ENCODE measurements at places on chromosomes 1 and 21. TPM values are rescaled to one million over a fixed set of nuclear protein-coding genes. Genes with fewer than 3 reads are reported as not detected.

The ODF2L gene
- total RNA-seq = 47.6 TPM

The FAM163A gene
- 0.67 TPM for total RNA-seq

GRCh38 chr1:1629430-1630190 lies 2.4 kb upstream of the MMP23B start:
- ATAC-seq = peak; percentile 15

DNA sequence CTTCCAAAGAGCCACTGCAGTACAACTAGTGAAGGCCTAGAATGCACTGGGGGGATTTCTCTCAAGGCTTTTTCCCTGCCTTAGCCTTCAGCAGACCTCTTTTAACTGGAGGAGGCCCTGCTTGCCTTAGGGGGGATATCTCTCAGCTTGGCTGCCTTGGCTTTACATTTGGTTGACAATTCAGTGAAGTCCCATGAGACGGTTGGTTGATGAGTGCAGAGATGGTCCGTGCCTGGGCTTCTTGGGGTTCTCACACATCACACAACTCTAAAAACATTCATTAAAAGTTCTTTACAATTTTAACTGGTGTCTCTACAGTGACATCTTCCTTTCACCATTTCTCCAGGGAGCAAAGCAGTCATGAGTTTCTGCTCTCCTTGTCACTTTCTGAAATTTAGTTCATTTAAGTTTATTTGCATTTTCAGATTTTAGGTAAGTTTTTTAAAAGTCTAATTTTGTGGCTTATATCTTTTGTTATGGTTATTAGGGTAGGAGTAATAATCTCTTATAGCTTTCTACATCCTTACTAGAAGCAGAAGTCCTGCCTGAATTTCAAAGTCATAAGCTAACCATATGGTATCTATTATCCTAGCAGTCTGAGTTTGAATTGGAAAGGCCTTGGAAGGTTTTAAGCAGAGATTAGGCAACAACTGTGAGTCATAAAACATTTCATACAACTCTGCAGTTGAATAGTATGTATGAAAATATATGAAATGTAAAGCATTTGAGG lies 487.6 kb downstream of the DPYD start:
- no peak for ATAC-seq

DNA sequence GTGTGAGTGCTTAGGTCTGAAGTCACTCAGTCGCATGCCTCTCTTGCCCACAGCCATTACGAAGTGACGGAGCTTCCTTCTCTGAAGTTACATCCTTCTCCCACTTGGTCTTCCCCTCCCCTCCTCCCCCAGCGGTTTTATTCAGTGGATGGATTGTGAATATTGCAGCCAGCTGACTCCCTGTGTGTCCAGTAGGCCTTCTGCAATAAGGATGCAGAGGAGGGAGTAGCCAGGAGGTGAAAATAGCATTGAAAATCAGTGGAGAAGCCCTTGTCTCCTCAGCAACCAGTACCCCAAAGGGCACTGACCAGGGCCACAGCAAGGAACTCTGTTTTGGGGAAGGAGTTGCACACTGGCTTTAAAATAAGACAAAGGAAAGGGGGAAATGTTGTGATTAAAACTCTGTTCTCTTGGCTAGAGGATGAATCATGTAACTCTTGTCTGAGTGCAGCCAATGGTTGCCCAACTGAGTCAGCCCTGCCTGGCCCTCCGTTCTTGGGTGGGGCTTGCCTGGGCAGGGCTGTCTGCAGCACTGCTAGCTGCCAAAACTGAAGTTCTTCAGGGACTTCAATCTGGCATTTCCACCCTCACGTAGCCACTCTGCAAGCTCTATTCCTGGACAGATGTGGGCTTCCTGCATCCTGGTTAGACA lies 4.3 kb downstream of the S100A10 start:
- ATAC-seq = no peak

GRCh38 chr21:35743571-35743970 lies 316.8 kb downstream of the SETD4 start:
- ATAC-seq = no peak

The KIF21B gene
- total RNA-seq = 82.2 TPM

DNA sequence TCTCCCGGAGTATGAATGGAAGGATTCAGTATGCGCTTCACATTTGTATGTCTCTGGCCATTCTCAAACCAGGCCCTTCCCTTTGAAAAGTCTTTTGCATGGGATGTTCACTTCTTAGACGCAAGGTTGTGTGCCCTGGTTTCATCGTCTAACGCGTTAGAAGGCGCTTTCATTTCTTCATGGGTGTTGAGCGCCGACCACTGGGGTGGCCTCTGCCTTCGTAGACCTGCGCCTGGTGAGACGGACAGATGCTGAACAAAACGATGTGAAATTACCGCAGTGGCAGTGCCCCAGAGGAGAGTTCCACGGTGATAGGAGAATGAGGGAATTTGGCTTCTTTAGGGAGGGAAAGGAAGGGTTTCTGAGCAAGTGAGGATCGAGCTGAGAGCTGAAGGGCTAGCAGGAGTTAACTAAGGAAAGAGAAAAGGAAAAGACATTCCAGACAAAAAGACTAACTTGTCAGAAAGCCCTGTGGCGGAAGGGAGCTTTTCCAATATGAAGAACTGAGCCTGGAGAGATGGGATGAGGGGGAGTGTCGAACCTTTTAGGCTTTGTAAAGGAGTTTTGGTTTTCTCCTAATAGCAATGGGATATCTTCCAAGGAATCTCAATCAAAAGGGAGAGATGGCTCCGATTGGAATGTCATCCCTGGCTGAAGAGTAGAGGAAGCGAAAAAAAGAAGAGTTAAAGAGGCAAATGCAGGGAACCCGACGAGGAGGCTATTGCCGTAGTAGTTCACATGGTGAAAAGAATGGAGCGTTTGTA lies 951 bp downstream of the GGPS1 start:
- peak; percentile 4 for ATAC-seq

DNA sequence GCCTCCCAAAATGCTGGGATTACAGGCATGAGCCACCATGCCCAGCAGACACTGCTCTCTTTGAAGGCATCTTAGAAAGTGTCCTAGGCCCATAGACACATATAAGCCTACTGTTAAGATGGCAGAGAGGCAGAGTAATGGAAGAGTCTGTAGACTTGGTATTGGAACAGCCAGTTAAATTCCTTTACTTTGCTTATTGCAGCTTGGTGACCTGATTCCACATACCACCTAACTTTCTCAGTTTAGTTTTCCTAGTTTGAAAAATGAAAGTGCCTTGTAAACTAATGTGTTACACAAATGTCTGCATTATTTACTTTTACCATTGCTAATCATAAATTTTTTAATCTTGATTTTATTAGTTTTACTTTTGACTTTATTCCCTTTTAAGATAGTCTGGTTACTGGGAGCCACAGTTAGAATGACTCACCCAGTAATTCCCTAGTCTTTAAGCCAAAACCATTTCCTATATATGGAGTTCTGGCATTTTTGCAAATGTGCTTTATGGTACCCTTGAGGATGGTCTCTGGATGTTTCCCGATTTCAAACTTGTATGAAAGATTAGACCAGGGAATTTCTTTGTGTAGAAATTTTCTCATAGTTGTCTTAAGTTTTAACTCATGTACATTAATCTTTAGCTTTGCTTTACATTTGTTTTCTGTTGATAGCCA lies 6.4 kb downstream of the SMAP2 start:
- ATAC-seq = no peak

DNA sequence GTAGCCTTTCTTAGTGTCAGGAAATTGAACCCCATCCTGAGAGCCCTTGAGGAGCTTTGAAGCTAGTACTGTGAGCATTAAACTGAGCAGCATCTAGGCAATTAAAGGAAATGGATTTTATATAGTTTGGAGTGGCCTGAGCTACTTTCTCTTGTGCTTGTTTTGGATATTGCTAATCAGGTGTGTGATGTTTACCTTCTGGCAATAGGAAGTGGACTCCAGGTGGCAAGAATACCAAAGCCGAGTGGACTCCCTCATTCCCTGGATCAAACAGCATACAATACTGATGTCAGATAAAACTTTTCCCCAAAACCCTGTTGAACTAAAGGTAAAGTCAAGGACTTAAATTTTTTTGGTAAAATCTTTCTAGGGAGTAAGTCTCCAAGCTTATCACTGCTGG lies 79.4 kb downstream of the MACF1 start:
- ATAC-seq = no peak

The AIM2 gene
- total RNA-seq = 3.8 TPM

- ATAC-seq = peak; percentile 26
Measured at GRCh38 chr1:18637511-18637960, 6.9 kb downstream of the PAX7 start.

- peak; percentile 17 for ATAC-seq
Measured at GRCh38 chr1:42940851-42941639, 17.6 kb downstream of the SLC2A1 start.

GRCh38 chr1:84410328-84411095 lies 12.2 kb downstream of the DNASE2B start:
- ATAC-seq = no peak

GRCh38 chr1:115029526-115029925 lies at the start of gene TSHB:
Gene TSHB, plus strand, starts transcription at chr1:115029826. Its CDS starts 3,537 bp downstream, at chr1:115033363.
- ATAC-seq = no peak

GRCh38 chr1:119713039-119713748 lies 1.5 kb downstream of the PHGDH start:
- ATAC-seq = peak; percentile 61

The SYT11 gene
- 1.3 TPM for total RNA-seq

DNA sequence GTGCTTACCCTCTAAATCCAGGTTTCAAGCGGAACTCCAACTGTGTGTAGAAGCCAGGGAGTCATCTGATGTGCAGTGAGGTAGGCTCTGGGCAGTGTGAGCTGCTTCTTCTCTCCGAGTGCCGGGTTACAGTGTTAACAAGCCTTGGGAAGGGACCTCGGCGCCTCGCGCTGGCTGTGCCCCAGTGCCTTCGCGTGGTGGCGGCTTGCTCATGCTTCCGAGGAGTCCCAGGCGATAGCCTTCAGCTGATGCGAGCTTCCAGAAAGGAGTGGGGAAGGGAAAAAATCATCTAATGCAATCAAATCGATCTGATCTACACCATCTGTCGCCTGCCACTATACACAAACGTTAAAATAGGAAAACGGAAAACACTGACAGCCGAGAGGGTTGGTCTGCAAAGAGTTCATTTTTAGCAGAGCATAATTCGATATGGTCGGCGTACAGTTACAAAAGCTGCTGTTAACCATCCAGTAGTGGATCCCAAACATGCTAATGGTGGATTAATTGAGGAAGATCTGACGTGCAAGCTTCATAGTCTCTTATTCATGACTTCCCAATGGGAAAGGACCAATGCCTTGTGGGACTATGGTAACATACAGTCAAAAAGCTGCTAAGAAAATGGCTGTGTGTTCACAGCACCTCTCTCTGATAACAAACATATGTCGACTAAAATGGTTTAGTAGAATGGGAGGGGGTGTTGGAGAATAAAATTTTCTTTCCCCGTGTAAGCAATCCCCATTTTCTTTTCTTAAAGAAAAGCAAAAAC lies 128.7 kb upstream of the DPYD start:
- no peak for ATAC-seq

The CFAP107 gene
- not detected for total RNA-seq

DNA sequence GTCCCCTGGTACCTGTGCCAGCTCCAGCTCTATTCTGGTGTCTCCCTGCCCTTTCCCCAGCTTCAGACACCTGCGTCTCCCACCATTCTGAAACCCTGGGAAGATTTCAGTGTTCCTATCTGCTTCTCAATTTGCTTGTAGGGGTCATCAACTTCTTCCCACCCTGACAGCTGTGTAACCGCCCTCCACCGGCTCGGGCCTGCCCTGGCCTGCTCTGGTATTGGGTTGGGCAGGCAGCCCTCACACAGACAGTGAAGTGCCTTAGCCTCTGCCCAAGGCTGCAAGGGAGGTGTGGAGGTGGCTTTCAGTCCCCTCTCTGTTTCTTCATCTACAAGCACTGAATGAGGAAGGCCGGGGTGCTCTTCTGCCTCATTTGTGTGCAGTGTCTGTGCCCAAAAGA lies 97.2 kb downstream of the LAMC2 start:
- peak; percentile 6 for ATAC-seq

DNA sequence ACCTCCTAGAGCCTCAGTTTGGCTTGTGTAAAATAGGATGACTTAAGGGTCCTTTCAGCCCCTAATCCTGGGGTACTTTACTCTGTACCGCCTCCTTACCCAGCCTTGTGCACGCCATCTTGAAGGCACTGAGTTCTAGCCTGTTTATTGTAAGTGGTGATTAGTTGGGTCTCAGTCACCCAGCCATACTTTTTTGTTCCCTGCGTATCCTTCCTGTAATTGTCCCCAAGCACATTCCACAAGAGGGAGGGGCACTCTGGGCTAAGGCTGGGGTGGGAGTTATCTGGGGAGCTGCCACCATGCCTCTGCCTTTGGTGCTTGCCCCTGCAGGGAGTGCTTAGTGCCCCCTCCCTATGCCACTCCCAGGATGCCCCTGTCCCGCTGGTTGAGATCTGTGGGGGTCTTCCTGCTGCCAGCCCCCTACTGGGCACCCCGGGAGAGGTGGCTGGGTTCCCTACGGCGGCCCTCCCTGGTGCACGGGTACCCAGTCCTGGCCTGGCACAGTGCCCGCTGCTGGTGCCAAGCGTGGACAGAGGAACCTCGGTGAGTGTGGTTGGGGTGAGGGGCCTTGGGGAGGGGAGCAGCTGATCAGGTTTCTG lies 856 bp downstream of the FDPS start:
- no peak for ATAC-seq

The TNFRSF18 gene
- total RNA-seq = 0.21 TPM

Data from motor neuron (in vitro differentiated cells).